ENCODE measurements at places on chromosomes 4 and X.
A peak's percentile ranks its signal among the peaks of the same experiment; 100 is the strongest.

GRCh38 chr4:94358101-94358500 is 15.5 kb upstream of the HPGDS start:
- no peak for DNase-seq

DNA sequence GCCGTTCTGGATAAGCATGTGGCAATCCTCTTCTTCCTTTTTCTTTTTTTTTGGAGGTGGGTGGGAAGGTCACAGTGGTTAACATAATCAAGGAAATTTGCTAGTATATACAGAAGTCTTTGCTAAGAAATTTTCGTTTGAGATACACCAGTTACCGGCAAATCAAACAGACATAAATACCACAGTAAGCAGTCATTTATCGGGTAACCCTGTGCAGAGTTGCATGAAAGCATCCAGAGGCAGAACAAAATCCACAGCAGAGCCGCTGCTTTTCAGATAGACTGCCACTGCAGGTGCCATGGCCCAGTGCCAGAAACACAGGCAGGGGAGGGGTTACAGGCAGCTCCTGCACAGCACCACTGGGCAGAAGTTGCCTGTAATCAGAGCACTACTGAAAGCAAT is 179.1 kb upstream of the MAB21L2 start:
- DNase-seq: no peak

DNA sequence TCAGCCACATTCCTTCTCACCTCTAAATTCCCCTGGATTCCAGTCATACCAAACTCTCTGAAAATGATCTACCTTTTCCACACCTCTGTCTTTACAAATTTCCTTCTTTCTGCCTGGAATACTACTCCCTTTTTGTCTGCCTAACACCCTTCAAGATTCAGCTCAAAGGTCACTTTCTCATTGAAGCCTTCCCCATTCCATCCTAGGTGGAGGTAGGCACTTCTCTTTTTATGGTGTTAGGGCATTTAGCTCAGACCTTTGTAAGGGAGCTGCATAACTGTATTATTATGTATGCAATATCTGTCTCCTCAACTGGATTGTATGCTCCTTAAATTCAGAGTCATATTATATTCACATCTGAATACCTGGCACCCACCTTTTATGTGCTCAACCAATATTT is 137.7 kb downstream of the RCHY1 start:
- DNase-seq: no peak

DNA sequence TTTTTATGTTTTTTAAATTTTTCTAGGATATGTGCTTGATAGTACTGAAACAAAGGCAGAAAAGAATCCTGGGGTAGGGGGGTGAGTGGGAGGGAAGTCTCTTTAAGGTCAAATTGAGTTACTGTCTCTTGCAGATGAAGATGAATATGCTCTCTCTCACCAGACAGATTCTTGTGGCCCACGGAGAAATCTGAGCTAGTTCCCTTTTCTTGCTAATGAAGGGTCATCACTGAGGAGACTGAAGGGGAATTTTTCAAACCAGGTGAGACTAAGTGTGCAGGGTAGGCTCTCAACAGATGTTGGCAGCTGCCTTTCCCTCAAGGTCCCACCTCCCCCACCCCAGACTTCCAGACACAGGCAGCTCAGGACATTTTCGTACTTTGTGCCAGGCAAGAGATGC is 21.5 kb downstream of the FAM9C start:
- no peak for DNase-seq

DNA sequence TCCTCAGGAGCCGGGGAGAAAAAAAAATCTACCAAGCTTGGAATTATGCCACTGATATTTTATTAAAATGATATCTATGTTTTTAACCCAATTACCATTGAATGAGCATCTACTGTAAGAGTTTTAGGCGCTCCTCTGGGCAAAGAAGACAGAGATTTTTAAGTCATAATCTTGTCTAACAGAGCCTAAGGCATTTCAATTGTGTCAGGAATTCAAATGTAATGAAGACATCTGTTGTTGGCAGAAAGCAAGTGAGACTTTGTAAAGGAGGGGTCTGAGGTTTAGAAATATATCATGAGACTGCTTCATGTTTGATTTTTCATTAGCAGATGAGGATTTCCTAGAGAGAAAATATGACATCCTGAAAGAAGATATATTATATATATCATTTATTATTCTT is 1158.1 kb downstream of the FSTL5 start:
- no peak for DNase-seq

DNA sequence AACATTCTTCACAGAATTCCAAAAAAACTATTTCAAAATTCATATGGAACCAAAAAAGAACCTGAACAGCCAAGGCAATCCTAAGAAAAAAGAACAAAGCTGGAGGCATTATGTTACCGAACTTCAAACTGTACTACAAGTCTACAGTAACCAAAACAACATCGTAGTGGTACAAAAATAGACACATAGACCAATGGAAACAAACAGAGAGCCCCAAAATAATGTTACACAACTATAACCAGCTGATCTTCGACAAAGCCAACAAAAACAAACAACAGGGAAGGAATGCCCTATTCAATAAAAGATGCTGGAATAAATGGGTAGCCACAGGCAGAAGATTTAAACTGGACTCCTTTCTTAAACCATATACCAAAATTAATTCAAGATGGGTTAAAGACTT is 1189.6 kb downstream of the PCDH18 start:
- DNase-seq: no peak

DNA sequence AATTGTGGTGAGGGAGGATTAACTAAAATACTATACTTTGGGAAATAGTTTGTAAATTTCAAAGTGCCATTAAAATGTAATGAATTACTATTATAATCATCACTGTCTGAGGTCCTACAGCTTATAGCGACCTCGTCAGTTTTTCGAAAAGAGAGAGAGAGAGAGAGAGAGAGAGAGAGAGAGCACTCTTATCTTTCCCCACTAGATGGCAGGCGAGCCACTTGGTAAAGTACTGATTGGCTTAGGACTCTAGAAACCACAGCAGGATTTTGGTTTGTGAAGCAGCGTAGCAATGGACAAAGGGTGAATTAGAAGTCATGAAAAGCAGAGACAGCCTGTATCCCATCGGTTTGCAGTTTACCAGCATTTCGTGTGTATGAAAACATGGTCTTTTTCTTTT is 52.5 kb downstream of the LINC00632 start:
- DNase-seq: no peak

DNA sequence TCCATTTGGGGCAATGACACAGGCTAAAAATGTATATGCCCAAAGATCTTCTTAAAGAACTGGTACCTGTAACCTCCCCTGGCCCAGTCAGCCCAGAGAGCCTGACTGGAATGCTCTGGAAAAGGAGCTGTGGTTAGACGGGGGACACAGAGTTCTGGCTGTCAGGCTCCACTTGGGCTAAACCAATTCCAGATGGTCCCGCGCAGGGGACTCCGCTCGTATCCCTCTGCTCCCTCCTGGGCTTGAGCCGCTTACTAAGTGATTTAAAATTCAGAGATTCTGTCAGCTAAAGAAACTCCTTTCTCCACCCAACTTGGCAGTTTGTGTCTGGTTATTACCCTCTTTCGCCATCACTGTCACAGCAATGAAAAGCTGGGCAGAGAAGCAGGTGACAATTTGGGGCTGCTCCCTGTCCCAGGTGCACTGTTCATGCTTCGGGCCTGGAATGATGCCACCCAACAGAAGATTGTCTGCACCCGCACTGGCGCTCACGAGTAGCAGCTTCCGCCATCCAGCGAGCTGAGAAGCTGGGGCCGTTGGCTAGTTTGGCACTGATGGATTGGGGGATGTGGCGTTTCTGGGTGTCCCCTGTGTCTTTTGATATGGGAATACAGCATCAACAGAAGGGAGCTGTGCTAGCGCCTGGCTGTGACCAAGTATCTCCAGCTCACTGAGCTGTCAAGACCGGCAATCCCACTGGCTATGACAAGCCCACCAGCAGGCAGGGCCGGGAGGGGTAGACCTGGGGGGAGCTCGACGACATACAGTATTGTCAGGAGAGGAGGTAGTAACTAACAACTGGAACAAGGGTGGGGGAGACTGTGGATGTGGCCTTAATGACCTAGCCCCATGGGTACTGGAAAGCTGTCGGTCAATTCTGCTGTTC is 6.7 kb upstream of the IRAK1 start:
- no peak for DNase-seq

GRCh38 chrX:14832586-14832985 is 40.3 kb downstream of the FANCB start:
- no peak for DNase-seq

- DNase-seq: no peak
Observed at GRCh38 chr4:147943159-147943638, 211.3 kb downstream of the ARHGAP10 start.

DNA sequence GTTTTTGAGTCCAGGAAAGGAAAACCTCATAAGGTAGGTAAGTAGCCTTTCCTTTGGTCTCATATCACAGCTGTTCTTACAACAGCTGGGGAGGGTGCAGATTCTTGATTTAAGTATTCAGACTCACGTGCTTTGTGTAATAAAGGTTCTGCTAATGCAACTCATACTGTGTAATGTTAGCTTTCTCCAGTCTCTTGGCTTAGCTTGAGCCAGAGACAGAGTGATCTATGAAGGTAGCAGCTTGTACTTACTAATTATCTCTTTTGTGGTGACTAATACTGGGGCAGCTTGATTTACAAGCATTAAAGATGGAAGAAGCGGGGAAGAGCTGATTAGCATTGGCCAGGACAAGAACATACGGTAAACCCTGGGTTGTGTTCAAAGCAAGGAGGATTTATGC is 80.3 kb downstream of the LNX1 start:
- no peak for DNase-seq

GRCh38 chr4:151677193-151677592 is 83.6 kb downstream of the GATB start:
- no peak for DNase-seq

DNA sequence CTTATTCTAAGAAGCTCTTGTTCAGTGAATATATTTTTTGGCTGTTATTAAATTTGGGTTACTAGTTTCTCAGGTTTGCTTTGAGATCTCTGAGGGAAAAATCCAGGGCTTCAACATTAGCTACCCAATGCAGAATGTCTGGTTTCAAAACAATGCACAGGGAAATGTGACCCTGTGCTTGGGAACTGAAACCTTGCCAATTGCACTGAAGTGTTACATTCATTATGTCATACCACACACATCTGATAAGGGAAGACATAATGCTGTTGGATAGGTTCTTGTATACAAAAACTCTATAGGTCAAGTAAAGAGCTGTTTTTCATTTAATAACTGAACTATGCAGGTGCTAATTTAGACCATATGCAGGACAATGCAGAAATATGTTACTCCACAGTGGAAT is 345.3 kb upstream of the BMP3 start:
- no peak for DNase-seq

GRCh38 chr4:73341454-73341853 is 62.6 kb upstream of the ALB start:
- DNase-seq: peak; percentile 53

GRCh38 chrX:111823128-111823527 is 52.9 kb upstream of the TRPC5OS start:
- peak; percentile 61 for DNase-seq

DNA sequence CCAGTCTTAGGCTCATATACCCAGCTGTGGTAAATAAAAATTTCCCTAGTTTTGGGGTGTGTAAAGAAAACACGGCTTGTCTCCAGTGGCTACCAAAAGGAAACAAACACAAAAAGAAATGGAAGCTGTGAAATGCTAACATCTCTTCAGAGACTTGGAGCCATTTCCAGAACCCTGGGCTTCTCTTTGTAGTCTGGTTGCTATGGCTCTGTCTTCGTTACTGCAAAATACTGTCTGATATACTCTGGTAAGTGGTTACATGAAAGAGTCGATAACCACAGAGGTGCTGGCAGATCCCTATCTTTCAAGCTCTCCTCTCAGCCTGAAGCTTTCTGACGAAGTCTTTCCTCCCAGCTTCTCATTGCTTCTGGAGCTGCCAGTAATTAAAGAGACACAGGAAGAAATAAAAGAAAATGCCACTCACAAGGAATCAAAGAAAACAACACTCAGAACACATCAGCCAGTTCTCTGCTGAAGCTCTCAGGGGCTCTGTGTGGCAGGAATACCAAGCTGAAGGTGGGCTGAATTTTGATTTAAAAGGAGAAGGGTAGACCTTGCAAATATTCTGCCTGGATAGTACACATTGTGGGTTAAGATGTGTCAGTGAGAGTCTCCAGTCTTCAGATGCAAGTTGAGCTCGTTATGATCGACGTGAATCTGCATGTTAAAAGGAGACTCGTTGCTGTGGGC is 107.6 kb upstream of the FAM9C start:
- DNase-seq: no peak

- no peak for DNase-seq
Observed at GRCh38 chrX:155695419-155695818, 82.7 kb upstream of the TMLHE start.

- no peak for DNase-seq
Observed at GRCh38 chr4:88746206-88746605, 48.6 kb upstream of the NAP1L5 start.
